Activated CD8-positive, alpha-beta T cell treated with anti-CD3 and anti-CD28 coated beads, Interleukin-2, amount 10 ng/mL, durations not matched to agents 7 days and 5 days (primary cell): ENCODE measurements at places on chromosomes 12 and 14. TPM values are rescaled to one million over a fixed set of nuclear protein-coding genes. Genes with fewer than 3 reads are reported as not detected.

BLOC1S1 gene
- 158 TPM for total RNA-seq

CCDC177 gene
- total RNA-seq: not detected

LBHD2 gene
- not detected for total RNA-seq

HOXC9 gene
- not detected for total RNA-seq

HSP90AA1 gene
- 715 TPM for total RNA-seq

FSCB gene
- not detected for total RNA-seq

DEGS2 gene
- 0.39 TPM for total RNA-seq

OLR1 gene
- total RNA-seq: not detected

SELPLG gene
- 150 TPM for total RNA-seq

GPR137C gene
- total RNA-seq: 1.7 TPM

PYM1 gene
- total RNA-seq: 51.6 TPM

MIPOL1 gene
- not detected for total RNA-seq
